Memory B cell (primary cell): ENCODE measurements at places on chromosomes 2 and 18.
A peak's percentile ranks its signal among the peaks of the same experiment; 100 is the strongest.

GRCh38 chr2:101821059-101821805 lies 123.7 kb downstream of the MAP4K4 start:
- no peak overlapping the region for H3K4me3 ChIP-seq
- no peak for DNase-seq
- peaks cover 50% of the 10 kb centered on the region for H3K4me1 ChIP-seq
- H3K36me3 ChIP-seq = peaks cover 9% of the 10 kb centered on the region
- no peak overlapping the region for H3K27ac ChIP-seq

GRCh38 chr2:11744631-11745394 lies 1.6 kb upstream of the LPIN1 start:
- no peak for DNase-seq
- H3K27me3 ChIP-seq = no peaks in the 10 kb centered on the region

DNA sequence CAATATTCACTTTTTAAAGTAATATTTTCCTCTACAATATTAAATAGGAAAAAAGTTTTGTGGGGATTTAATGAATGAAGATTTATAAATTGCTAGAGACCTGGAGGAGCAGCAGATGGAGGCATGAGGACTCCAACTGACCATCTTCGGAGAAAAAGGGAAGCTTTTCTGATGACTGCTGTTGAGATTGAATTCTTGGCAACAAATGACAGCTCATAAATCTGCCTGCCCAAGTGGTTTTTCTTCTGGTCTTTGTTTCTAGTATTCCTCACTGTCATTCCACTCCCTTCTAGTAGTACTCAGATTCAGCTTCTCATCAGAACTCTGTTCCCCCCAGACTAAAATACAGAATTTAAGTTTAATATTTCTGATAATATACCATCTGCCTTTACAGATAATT lies 157.0 kb downstream of the EML6 start:
- H3K27me3 ChIP-seq = no peaks in the 10 kb centered on the region
- peaks cover 6% of the 10 kb centered on the region for H3K36me3 ChIP-seq
- no peak for DNase-seq
- no peak overlapping the region for H3K4me3 ChIP-seq
- no peak overlapping the region for H3K27ac ChIP-seq

GRCh38 chr2:30276455-30276911 lies 45.1 kb downstream of the LBH start:
- peaks cover 65% of the 10 kb centered on the region for H3K4me1 ChIP-seq
- H3K27ac ChIP-seq = peak overlapping the region; percentile 85
- DNase-seq = no peak
